ENCODE measurements at places on chromosomes 13 and 19. TPM values are rescaled to one million over a fixed set of nuclear protein-coding genes. Genes with fewer than 3 reads are reported as not detected.

Gene ELSPBP1
- not detected for total RNA-seq

Gene RXFP2
- total RNA-seq, result not detected

Gene S1PR5
- total RNA-seq, result 0.15 TPM

Gene COX6B1
- total RNA-seq, result 365 TPM

Gene TINCR
- not detected for total RNA-seq

Gene ATP4B
- total RNA-seq, result not detected

Gene FUT2
- not detected for total RNA-seq

Gene A1BG
- 26.5 TPM for total RNA-seq

Gene FSTL3
- total RNA-seq, result 15.9 TPM

Gene MADCAM1
- total RNA-seq, result 0.15 TPM

Gene RAB3A
- total RNA-seq, result 5.5 TPM

Gene TBC1D4
- total RNA-seq, result 14.7 TPM

Gene MYO16
- 0.29 TPM for total RNA-seq

Gene TBXA2R
- 2.9 TPM for total RNA-seq

Gene S1PR2
- 70.8 TPM for total RNA-seq

Gene SYCN
- not detected for total RNA-seq
